Midbrain (tissue), 1 donor: ENCODE measurements at places on chromosomes 12 and 14.
A peak's percentile ranks its signal among the peaks of the same experiment; 100 is the strongest.

GRCh38 chr14:85895603-85896002 is 365.7 kb downstream of the FLRT2 start:
- DNase-seq = no peak

GRCh38 chr12:4588916-4589315 is 26.9 kb downstream of the DYRK4 start:
- no peak for DNase-seq

DNA sequence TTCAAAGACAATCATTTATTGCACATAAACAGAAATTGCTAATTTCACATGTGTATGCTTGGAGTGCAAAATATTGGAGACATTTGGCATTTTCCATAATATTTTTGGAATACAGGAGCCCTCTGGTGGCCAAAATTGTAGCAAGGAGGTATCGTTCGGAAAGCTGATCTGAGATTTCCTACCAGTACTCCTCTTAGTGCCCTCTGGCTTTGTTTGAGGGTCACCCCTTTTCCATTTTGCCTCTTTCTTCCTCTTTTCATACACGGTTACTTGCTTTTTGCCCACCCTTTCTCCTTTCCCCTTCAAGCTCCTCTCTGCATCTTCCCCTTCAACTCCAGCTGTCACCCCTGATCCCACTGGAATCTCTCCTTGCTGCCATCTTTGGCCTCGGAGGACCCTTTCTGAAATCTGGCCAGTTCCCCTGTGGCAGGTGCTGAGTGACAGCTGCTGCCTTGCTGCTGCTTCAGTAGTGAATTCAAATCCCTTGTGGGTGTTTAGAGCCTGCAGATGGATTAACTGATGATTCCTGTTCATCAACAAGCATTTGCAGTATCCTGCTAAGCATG is 164.6 kb upstream of the PARP11 start:
- DNase-seq = peak; percentile 67

GRCh38 chr14:92719890-92720323 is 28.5 kb downstream of the LGMN start:
- DNase-seq = no peak

- no peak for DNase-seq
These were observed 27.8 kb downstream of the NOPCHAP1 start for GRCh38 chr12:105013892-105014291.
